ENCODE measurements at places on chromosomes 1 and 21.

GRCh38 chr1:210709701-210710100 is 381.0 kb downstream of the HHAT start:
- DNase-seq, result no peak

GRCh38 chr1:60861961-60862567 is 220.3 kb upstream of the NFIA start:
- no peak for DNase-seq

- DNase-seq, result peak; percentile 84
These were observed 338.1 kb upstream of the SNX7 start for GRCh38 chr1:98323388-98323787.

GRCh38 chr1:225806249-225806648 is 3.7 kb upstream of the EPHX1 start:
- no peak for DNase-seq

DNA sequence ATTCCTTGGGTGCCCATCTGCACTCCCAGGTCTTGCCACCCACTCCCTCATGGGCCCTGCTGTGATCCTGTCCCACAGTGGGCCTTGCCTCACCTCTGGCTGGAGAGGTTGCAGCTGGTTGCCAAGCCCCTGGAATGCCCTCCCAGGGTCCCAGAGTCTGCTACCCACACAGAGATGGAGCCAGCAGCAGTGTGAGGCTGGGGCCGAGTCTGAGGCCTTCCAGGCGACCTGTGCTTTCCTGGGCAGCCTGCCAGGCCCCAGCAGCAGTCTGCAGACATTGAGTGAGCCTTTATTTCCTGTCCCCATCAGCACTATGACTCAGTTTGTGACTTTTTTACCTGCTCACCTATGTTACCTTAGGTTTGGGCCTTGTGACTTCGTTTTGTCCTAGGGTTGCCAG is 25.0 kb upstream of the TSPAN2 start:
- peak; percentile 30 for DNase-seq

DNA sequence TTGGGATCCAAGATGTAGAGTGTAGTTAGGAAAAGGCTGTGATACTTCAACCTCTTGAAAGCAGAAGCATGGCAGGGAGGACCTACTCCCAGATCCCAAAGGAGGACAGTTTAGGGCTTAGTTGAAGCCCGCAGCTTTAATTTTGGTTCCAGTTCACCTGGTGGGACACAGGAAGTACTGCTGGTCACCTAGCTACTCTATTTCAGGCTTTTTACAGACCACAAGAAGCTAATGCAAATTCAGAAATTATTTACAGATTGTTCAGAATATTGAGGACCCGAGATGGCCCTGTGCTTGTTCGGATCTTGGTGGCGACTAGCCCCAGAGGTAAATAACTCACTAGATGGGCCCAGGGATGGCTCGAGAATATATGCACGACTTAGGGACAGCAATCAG is 6.4 kb upstream of the SMCP start:
- DNase-seq, result no peak

Measured in fibroblast of skin of abdomen (primary cell).